Activated CD4-positive, alpha-beta T cell treated with anti-CD3 and anti-CD28 coated beads for 36 hours (primary cell): ENCODE measurements at places on chromosomes 16 and 17. TPM values are rescaled to one million over a fixed set of nuclear protein-coding genes. Genes with fewer than 3 reads are reported as not detected.

GRCh38 chr17:72725433-72726068 lies 366.9 kb downstream of the SLC39A11 start:
- no peaks in the 10 kb centered on the region for H3K27me3 ChIP-seq
- peak; percentile 75 for DNase-seq
- no peaks in the 10 kb centered on the region for H3K36me3 ChIP-seq
- peaks cover 36% of the 10 kb centered on the region for H3K4me1 ChIP-seq

DNA sequence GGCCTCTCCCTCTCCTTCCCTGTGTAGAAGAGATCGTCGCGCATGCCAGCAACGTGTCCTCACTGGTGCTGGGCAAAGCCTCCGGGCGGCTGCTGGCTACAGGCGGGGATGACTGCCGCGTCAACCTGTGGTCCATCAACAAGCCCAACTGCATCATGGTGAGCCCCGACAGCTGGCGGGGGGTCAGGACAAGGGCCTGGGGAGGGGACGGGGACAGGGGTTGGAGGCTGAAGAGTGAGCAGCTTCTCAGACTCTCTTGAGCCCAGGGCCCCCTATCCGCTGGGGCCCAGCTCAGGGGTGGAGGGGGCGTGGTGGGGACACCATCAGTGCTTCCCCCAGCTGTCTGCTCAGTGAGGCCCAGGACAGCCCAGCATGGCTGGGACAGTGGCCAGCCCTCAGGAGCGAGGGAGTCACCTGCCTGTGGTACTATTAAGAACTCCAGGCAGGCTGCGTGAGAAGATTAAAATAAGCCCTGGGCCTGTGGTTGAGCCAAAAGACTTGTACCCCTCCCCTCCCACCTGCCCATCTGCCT lies 6.2 kb downstream of the KATNB1 start:
- H3K27me3 ChIP-seq = no peaks in the 10 kb centered on the region
- peaks cover 12% of the 10 kb centered on the region for H3K4me1 ChIP-seq
- H3K36me3 ChIP-seq = peaks cover 10% of the 10 kb centered on the region
- DNase-seq = peak; percentile 2
- H3K4me3 ChIP-seq = no peak overlapping the region

The PRSS53 gene
- total RNA-seq = 9.2 TPM

DNA sequence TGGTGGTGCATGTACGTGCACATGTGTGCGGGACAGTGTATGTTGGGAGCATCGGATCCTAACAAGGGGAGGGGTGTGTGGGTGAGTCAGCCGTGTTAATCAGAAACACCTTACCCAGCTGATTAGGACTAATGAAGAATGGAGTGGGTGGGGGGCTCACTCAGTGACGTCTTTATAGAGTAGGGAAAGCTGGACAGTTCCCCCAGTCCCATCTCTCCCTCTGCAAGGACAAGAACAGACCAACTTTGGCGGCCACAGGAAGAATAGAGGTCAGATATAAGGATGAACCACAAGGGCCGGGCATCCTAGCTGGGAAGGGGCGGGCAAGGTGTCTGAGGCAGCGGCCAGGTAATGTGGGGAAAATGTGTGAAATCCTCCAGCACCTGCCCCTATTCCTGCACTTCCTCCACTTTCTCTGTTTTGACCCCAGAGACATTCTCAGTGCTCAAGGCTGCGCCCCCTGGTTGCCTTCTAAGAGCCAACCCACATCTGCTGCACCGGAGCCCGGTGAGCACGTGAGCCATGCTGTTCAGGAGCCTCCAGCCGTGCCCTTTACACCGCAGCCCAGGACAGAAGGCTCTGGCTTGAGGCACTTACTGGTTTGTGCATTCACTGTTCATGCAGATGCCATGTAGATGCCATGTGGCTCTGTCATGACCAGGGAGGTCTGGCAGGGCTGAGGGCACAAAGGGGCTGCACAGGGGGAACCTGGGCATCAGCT lies 18.9 kb upstream of the TBX21 start:
- no peak overlapping the region for H3K4me3 ChIP-seq
- peaks cover 70% of the 10 kb centered on the region for H3K4me1 ChIP-seq
- H3K27me3 ChIP-seq = no peaks in the 10 kb centered on the region
- H3K36me3 ChIP-seq = peaks cover 19% of the 10 kb centered on the region
- H3K27ac ChIP-seq = no peak overlapping the region

- no peak overlapping the region for H3K4me3 ChIP-seq
- peaks cover 32% of the 10 kb centered on the region for H3K4me1 ChIP-seq
- no peaks in the 10 kb centered on the region for H3K27me3 ChIP-seq
Observed at GRCh38 chr16:67914758-67915495, 16.7 kb downstream of the CTRL start.

- DNase-seq = no peak
- H3K27me3 ChIP-seq = peaks cover 36% of the 10 kb centered on the region
- no peak overlapping the region for H3K4me3 ChIP-seq
- peaks cover 3% of the 10 kb centered on the region for H3K36me3 ChIP-seq
Observed at GRCh38 chr17:1904273-1905182, 74.7 kb downstream of the RPA1 start.

- H3K4me1 ChIP-seq = peaks cover 46% of the 10 kb centered on the region
- no peak overlapping the region for H3K27ac ChIP-seq
- H3K27me3 ChIP-seq = no peaks in the 10 kb centered on the region
- no peak overlapping the region for H3K4me3 ChIP-seq
Observed at GRCh38 chr16:50208460-50208931, 55.4 kb downstream of the TENT4B start.

DNA sequence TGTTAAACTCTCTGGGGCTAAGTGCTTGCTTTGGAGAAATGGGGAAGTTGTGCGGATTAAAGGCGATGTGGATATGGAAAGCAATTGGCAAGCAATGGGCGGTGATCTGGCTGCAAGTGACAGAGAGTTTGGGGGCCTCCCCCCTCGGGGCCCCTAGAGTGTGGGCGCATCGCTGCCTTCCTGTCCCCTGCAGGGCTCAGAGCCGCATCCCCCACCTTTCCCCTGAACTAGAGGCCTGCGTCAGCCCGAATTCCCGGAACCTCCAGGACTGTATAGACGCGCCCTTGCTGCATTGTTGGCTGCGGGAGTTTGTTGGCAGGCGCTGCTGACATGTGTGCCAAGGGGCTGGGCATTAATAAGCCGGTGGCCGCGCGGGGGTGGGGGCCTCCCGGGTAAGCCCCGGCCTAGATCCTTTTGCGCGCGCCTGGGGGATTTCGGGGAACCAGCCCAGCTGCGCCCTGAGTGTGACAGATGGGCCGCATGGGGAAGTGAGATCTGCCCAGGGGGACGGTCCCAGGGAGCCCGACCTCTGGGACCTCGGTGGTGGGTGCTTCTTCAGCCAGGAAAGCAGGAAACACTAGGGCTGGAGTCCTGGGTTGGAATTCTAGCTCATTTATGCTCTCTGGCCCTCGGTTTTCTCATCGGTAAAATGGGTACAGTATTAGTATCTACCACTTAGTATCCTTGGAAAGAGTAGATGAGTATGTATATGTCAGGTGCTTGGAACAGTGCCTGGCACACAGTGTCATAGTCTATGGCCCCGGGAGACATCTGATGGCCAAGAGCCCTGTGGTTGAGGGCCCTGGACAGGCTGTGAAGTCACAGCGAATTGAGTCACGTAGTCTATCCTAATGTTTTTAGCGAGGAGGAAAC lies 1.0 kb downstream of the EEF2K start:
- H3K4me1 ChIP-seq = peaks cover 36% of the 10 kb centered on the region
- H3K36me3 ChIP-seq = peaks cover 27% of the 10 kb centered on the region
- DNase-seq = peak; percentile 87
- peak overlapping the region; percentile 89 for H3K27ac ChIP-seq
- no peaks in the 10 kb centered on the region for H3K27me3 ChIP-seq

The SLC2A4 gene
- 0.16 TPM for total RNA-seq

GRCh38 chr16:82043680-82044584 lies 8.9 kb downstream of the HSD17B2 start:
- H3K36me3 ChIP-seq = no peaks in the 10 kb centered on the region
- H3K4me1 ChIP-seq = no peaks in the 10 kb centered on the region
- peaks cover 19% of the 10 kb centered on the region for H3K27me3 ChIP-seq
- H3K27ac ChIP-seq = no peak overlapping the region

The CPHXL2 gene
- not detected for total RNA-seq

- no peaks in the 10 kb centered on the region for H3K4me1 ChIP-seq
- no peaks in the 10 kb centered on the region for H3K27me3 ChIP-seq
- no peak for DNase-seq
Observed at GRCh38 chr17:75478508-75478907, 22.1 kb downstream of the TMEM94 start.

The RHBDL1 gene
- 0.59 TPM for total RNA-seq

The C16orf96 gene
- total RNA-seq = 0.09 TPM

The CD300E gene
- not detected for total RNA-seq

DNA sequence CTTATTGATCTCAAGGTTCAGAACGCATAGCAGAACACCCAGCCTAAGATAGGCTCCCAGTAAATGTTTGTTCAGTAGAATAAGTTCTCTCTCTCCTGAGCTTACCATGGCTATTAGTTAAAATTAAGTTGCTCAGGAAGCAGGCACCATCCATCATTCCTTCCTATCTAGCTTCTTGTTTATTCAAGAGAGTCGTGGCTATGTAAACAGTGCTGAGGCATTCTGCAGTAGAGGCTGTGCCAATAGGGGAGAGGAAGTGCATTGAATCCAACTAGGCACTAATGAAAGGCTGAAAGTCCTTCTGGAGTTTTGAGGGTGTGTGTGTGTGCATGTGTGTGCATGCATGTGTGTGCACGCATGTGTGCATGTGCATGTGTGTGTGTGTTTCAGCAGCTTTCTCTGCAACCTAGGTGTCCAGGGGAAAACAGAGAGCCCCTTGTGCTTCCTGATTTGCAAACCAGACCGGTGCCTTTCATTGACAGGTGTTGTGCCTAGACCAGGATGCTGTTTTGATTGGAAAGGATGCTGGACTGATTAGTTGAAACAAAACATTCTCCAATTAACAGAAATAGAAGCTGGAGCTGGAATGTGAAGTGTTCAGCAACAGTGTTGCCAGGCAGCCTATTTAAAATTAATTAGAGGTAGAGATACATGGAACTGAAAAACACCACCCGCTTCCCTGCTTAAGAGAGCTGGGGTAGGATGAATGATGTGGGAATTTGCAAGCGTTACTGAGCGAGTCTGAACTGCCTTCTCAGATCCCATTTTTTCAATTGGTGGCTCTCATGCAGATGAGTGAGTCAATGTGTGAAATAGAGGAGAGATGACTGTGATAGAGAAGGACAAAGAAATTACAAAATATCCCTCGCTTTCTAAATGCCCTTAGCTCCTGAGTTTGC lies 103.3 kb upstream of the CLEC3A start:
- H3K4me1 ChIP-seq = no peaks in the 10 kb centered on the region
- H3K36me3 ChIP-seq = no peaks in the 10 kb centered on the region
- H3K27me3 ChIP-seq = peaks cover 11% of the 10 kb centered on the region
- no peak for DNase-seq
- H3K4me3 ChIP-seq = no peak overlapping the region

The ADAD2 gene
- 0.18 TPM for total RNA-seq
